ENCODE measurements at places on chromosomes 1 and 21.

GRCh38 chr1:206059355-206059915, 6.5 kb downstream of the RHEX start:
- no peak for DNase-seq

DNA sequence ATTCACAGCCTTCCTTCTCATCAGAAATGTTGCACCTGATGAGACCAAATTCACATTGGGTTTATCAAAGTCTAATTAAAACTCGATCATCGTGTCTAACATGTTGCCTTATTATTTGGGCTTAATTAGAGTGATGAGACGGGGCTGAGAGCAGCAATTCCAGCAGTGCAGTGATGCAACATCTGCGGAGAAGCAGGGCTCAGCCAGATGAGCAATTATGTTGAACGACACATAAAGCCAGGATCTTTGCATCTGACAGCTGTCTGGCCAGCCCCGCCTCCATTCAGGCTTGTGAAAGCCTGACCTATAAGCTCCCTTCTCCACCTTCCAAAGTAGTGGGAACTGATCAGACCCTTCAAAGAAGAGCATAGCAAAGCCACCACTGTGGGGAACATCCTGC, 109.8 kb downstream of the C1orf94 start:
- DNase-seq: no peak

DNA sequence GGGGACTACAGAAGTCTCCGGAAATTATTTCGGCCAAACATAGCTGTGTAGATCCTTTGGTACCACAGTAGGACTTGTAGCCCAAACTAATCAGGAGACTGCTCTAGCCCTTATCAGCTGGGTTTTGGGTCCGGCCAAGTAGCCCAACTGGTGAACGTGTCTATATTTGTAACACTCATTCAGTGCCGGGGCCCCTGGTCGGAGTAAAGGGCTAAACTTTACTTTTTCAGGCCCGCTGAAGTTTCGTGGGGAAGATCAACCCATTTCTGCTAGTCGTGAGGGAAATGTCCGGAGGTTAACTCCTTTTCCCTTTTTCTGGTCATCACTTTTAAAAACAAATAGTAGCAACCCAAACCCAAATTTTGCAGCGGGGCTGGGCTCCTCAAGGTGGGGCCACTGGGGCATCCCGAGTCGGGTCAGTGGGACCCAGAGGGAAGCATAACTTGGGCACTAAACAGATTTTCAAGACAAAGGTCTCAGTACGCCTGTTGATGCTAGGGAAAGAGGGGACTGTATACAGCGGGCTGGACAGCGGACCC, 1.7 kb downstream of the LHX9 start:
- DNase-seq: no peak

GRCh38 chr1:199684686-199685273, 342.7 kb upstream of the NR5A2 start:
- DNase-seq: peak; percentile 4

- no peak for DNase-seq
These were observed 132.7 kb upstream of the IPO9 start for GRCh38 chr1:201696217-201696761.

- DNase-seq: no peak
These were observed 208.0 kb upstream of the DEPDC1 start for GRCh38 chr1:68704800-68705443.

GRCh38 chr21:38949070-38949380, 143.3 kb downstream of the ETS2 start:
- DNase-seq: no peak

All from SHP77 (cell line).